HS-27A (cell line): ENCODE measurements at places on chromosomes 4 and X.
A peak's percentile ranks its signal among the peaks of the same experiment; 100 is the strongest.

GRCh38 chrX:68988865-68989264 is 160.0 kb downstream of the EFNB1 start:
- no peak for DNase-seq

GRCh38 chr4:110854021-110854678 is 231.3 kb upstream of the PITX2 start:
- DNase-seq: peak; percentile 92

DNA sequence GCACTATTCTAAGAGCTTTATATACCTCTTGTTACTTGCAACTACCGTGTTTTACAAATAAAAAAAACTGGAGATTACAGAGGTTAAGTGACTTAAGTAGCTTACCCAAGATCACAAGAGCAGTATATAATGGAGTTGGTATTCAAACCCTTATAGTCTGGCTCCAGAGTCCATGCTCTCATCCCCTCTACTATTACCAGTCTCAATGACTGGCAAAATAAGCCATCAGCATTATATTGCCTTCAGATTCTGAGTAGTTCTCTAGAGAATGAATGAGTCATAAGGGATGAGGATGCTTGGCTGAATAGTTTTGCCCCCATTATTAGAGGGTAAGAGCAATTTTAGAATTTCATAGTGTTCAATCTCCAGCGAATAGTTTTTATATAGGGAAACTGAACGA is 170.1 kb upstream of the ATOH1 start:
- DNase-seq: no peak

- no peak for DNase-seq
Measured at GRCh38 chr4:88008122-88008742, 797 bp downstream of the PKD2 start.

GRCh38 chrX:154010330-154011087 is 9.2 kb downstream of the IRAK1 start:
- no peak for DNase-seq

- no peak for DNase-seq
Measured at GRCh38 chr4:2083826-2084160, 24.7 kb downstream of the NAT8L start.

GRCh38 chr4:137524725-137525369 is 7.4 kb downstream of the PCDH18 start:
- no peak for DNase-seq

DNA sequence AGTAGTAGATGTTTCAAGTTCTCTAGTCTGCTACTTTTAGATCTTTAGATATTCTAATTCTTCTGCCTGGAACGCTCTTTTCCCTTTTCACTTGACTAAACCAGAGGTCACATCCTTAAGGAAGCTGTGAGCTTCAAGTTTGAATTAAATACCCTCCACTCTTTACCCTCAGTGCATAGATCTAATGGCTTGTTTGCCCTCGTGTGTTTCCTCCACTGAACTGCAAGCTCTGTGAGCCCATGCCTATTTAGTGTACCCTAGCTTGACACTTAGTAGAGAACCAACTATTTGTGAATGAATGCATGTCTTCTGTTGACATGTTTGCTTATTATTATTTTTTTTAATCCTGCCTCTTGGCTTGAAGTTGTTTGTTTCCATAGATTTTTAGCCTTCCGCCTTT is 138.3 kb downstream of the PDE5A start:
- DNase-seq: no peak

DNA sequence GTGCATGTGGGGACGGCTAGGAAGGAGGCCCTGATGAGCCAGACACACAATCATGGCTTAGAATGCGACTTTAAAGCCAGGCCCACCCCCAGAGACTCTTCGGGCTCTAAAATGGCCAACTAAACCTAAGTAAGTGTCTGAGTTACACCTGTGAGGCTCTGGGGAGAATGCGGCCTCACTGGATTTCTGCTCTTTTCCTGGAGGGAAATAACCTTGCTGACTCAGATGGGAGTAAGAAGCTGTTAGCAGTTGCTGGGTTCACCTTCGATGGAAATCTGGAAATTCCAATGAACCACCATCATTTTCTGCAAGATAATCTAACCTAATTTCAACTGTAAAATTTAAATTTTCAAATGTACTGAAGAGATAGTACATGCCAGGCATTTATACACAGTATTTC is 97.6 kb upstream of the MAML3 start:
- DNase-seq: no peak

GRCh38 chrX:54920610-54921426 is at the start of gene TRO:
TRO (plus strand) TSS chrX:54920824; CDS start chrX:54922247, 1,423 bp downstream.
- no peak for DNase-seq

DNA sequence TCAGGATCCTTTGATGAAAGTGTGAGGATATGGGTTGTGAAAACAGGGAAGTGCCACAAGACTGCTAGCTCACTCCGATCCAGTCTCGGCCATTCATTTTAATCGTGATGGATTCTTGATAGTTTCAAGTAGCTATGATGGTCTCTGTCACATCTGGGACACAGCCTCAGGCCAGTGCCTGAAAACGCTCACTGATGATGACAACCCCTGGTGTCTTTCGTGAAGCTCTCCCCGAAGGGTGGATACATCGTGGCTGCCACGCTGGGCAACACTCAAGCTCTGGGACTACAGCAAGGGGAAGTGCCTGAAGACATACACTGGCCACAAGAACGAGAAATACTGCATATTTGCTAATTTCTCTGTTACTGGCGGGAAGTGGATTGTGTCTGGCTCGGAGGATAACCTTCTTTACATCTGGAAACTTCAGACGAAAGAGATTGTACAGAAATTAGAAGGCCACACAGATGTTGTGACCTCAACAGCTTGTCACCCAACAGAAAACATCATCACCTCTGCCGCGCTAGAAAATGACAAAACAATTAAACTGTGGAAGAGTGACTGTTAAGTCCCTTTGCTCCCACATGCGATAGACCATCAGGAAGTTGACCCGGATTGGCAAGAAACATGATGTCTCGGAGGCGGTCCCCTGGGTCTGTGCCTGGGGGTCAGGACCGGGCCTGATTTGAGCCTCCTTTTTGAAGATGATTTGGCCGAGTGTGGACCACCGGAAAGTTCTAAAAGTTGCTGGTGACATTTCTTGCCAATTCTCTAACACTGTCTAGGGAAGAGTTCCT is 22.2 kb downstream of the LIAS start:
- DNase-seq: no peak

DNA sequence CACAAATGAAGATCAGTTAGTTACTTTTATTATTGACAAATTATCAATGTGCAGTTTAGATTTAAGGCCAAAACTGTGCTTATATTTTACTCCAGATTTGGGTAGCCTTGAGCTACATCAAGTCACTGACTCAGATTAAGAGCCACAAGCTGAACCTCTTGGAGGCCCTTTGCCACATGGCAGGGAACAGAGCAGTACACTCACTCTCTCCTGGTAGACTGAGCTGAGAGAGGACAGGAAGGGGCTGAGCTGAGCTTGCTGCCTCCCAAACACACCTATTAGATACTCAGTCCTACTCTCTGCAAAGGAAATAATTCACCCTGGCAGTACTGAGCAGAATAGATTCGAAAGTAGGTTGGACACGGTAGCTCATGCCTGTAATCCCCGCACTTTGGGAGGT is 7.8 kb downstream of the STAP1 start:
- no peak for DNase-seq

- no peak for DNase-seq
Measured at GRCh38 chr4:118729287-118730286, 44.4 kb downstream of the METTL14 start.

DNA sequence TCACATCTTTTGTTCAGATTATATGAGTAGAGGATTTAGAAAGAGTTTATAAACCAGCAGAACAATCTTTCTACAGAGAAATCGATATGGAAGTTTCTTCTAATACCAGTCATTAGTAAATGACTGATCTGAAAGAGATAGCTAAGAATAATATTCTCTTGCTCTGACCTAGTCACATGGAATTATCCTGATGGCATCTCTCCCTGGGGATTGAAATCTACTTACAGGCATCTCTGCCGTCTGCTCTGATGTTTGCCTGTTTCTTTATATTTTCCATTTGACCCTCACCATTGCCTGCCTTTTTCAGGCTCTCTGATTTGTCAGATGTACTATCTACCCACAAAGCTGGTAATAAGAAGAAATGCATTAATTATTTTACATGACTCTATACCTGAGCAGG is 1157.3 kb downstream of the PCDH7 start:
- no peak for DNase-seq

- no peak for DNase-seq
Measured at GRCh38 chr4:185886832-185887524, 75.0 kb upstream of the SORBS2 start.

DNA sequence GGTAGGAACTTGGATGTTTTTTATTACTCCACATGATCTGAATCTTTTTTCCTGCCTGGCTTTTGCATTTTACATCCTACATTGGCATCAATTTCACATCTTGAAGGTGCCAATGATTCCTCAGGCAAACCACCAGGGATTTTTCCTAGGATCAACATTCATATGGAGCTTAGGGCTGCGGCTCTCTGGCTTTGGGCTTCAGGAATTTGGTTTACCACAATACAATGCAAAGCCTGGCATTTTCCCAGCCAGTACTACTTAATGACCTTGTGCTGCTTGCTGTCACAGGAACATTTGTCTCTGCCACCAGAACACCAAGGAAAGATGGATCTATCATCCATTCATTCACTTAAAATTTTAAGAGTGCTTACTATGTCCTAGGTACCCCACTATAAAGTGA is 180.7 kb downstream of the PDGFC start:
- DNase-seq: peak; percentile 89

- no peak for DNase-seq
Measured at GRCh38 chr4:127249066-127249766, 383.5 kb upstream of the INTU start.

DNA sequence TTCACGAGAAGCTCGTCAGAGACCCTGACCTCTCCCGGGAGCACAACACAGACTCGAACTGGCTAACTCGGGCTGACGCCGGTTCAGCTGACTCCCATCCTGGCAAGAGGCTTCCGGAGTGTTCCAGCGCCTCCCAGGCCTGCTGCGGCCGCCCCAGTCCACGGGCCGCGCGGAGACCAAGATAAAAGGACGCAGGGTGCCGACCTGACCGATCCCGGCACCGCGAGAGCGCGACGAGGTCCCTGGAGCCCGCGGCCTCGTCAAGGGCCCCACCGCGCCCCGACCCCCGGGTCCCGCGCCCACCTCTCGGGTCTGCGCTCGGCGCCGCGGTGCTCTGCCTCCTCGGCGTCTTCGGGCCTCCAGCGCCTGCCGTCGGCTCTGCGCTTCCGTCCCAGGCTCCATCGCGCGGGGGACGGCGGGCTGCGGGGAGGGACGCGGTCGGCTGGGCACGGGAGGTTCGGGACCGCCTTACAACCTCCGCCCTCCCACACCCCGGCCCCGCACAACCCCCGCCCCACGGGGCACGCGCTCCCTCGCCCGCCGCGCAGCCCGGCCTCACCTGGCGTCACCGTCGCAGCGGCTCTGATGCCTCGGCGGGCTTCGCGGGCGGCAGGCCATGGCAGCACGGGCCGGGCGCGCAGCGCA is 426 bp downstream of the SLBP start:
- no peak for DNase-seq

DNA sequence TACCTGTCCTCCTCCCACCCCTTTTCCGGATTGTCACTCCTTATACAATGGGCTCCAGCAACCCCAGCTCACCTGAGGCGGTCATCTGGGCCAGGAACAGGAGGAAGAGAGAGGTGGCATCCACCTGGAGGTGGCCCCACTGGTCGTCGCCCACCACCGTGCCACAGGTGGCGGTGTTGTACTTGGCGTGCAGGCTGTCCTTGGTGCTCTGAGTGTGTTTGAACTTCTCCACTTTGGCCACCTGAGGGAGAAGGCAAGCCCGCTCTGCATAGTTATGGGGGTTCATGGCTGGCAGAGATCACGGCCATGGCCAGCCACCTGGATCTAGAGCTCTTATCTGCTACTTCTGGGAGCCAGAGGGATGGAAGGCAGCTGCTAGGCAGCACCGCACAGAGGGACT is 32.9 kb downstream of the PHKA2 start:
- no peak for DNase-seq

GRCh38 chr4:121278811-121279368 is 101.9 kb downstream of the QRFPR start:
- DNase-seq: no peak

- no peak for DNase-seq
Measured at GRCh38 chr4:122379239-122379638, 428 bp downstream of the ADAD1 start.

GRCh38 chrX:153414856-153415510 is 3.7 kb downstream of the ZFP92 start:
- DNase-seq: no peak

- DNase-seq: no peak
Measured at GRCh38 chr4:10457255-10457801, at the start of gene ZNF518B. ZNF518B (minus strand) TSS chr4:10457426; CDS start chr4:10446328, 11,098 bp downstream.

GRCh38 chr4:88697141-88697540 is 488 bp downstream of the NAP1L5 start:
- DNase-seq: no peak

DNA sequence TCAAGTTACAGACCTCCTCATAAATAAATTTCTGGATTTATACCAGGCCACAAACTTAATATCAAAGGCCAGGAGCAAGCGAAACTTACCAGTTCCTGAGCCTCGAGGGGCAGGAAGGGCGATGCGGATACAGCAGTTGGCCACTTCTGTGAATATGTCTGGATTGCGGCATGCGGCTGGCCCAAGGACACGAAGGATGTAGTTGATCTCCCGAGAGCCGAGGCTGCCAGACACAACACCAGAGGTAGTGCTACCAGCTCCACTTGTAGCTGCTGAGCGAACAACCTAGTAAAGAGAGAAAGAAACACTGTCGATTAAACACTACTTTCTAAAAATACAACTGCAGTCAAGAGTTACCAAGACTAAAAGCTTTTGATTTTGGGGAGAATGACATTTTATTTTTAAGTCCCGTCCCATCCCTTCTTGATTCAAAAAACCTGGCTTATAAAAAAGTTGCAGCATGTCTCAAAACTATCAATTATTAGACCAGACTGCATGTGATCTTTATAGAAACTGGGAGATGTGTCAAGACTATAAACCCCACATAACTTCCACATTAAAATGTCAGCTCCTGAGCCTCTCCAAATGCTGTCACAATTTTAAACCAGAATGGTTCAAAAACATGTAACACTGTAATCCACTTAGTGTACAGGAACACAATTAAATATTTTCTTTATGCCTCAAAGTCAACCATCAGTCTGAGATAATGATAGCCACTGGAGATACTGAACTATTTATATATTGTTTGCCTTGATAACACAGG is 105.6 kb downstream of the HUWE1 start:
- no peak for DNase-seq

- no peak for DNase-seq
Measured at GRCh38 chrX:128754130-128754529, 701.9 kb upstream of the ACTRT1 start.

GRCh38 chr4:26873391-26874026 is 12.9 kb downstream of the STIM2 start:
- no peak for DNase-seq

DNA sequence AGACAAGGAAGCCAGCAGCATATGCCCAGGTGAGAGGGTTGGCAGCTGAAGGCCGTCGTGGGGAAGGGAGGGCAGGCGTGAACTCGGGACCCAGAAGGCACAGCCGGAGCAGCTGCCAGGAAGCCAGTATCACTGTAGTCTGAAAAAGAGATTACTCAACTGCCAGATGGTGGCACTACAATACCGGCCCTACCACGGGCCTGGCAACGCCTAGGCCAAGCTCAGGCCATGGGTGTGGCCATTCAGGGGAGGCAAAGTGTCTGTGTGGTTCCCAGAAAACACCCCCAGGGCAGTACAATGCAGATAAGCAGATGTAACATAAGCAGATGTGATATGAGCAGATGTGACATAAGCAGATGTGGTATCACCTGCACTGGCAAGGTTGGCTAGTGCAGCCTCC is 236.0 kb downstream of the AFAP1 start:
- no peak for DNase-seq

GRCh38 chr4:15656038-15656470 is 897 bp upstream of the FBXL5 start:
- no peak for DNase-seq
